ENCODE measurements at places on chromosomes 13 and 19.

- DNase-seq = peak; percentile 74
Measured at GRCh38 chr19:12985049-12985776, 10.1 kb upstream of the NFIX start.

- no peak for DNase-seq
Measured at GRCh38 chr13:83992566-83993358, 110.5 kb upstream of the SLITRK1 start.

DNA sequence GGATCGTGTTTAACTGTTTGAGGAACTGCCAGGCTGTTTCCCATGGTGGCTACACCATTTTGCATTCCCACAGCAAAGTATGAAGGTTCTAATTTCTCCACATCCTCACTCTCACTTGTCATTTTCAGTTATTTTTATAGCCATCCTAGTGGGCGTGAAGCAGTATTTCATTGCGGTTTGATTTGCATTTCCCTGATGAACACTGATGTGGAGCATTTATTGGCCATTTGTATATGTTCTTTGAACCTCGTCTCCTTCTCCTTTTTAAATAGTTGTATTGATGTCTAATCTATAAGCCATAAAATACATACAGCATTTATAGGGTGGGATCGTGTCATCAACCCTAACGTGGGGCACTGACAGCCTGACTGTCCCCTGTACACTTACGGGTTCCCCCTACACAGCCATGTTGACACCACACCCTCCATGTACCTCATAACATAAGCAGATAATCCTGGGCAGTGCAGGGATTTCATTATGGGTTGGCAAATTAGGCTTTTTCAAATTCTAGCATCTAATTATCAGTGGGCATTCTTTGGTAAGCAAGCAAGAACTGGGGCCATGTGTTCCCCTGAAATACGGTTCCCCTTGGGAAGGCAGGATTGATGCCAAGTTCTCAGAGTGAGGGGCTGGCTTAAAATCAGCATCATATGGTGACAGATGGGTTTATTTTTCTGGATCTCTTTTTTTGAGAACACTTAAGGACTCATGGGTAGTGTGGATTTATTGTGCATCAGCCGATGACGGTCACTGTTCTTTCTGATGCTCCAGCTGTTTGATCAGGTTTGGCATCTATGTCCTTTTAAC is 11.6 kb upstream of the ZBTB45 start:
- DNase-seq = no peak

DNA sequence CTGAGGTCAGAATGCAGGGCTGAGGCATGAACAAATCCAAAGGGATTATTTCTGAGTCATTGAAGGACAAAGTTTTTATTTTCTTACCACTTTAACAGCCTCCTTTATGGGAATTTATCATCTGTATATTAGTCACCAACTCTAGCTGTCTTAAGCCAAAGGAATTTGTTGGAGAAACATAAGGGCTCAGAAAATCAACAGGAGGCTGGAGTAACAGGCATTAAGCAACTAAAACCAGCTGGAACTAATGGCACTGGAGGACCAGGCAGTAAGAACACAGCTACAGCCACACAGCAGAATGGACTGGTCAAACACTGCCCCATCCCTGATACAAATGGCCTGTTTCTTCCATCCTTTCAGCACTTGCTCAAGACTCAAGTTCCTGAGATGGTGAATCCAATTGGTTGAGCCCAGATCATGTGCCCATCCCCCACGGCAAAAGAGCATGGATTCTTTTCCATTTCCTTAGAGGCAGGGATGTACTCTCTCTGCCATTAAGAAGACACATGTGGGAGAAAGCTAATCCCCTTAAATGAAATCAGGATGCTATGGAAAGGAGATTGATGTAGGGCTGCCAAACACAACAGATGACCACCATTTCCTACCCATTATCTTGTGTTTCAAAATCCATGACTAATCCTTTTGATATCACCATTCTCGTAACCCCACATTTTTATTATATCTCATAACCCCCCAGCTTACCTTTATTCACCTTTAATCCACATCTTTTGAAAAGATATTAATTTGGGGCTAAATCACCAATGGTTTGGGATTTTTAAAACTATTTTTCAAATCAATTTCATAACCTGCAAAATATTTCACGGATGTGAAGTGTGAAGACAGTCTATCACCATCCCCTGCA is 157.0 kb upstream of the FNDC3A start:
- peak; percentile 96 for DNase-seq

- no peak for DNase-seq
Measured at GRCh38 chr19:56721714-56722113, 50.2 kb upstream of the ZNF835 start.

DNA sequence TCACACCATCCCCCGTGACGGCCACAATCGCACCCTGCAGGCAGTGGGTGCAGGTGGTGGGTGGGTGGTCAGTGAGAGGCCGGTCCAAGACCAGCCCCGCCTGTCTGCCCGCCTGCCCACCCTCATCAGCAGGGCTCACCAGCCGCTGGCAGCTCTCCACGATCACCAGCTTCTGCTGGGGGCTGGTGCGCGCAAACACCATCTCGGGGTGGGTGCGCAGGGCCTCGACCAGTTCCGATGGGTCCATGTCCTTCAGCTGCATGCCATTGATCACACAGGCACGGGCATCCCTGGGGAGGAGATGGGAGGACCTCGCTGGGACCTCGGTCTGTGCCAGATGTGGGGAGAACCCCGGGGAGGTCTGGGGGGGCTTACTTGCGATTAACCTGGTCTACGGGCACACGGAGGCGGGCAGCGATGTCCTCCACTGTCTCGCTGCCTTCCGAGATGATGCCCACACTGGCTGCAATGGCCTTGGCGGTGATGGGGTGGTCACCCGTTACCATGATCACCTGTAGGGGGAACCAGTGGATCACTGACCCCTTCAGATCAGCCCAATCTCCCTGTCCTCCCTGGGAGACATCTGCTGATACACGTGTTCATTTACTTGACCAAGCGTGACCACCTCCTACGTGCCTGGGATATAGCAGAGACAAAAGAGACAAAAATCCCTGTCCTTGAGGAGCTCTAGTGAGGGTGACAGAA is 8.0 kb downstream of the ATP4A start:
- no peak for DNase-seq

DNA sequence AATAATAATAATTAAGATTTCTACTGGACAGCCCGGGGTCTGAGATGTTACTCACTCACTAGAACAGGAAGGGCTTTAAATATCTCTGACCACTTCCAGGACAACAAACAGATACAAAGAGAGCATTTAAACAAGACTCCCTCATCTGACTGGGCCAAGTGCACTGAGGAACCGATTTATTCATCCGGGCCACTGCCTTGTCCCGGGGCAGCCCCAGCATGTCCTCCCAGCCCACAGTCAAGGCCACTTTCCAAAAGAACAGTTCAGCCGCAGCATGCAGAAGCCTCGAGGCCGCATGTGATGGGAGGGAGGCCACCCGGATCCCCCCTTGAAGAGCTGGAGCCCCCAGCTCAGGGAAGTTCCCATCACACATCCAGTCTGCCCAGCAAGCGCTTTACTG is 30.5 kb downstream of the MLLT1 start:
- DNase-seq = peak; percentile 27

DNA sequence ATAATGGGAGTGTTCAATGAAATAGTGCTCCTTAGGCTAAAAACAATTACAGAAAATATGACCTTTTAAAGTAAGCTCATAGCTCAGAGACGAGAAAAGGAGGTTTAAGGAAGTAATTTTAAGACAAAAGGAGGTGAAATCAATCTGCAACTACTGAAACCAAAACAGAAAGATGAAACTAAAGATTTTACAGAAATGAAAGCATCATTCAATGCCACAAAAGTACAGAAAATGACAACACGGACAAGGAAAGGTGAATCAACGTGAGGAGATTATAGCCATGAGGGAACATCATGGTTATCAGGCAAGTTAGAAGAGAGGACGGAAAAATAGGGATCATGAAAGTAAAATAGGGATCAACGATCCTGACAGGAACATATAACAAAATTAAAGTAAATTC is 745.2 kb downstream of the PCDH17 start:
- DNase-seq = no peak

DNA sequence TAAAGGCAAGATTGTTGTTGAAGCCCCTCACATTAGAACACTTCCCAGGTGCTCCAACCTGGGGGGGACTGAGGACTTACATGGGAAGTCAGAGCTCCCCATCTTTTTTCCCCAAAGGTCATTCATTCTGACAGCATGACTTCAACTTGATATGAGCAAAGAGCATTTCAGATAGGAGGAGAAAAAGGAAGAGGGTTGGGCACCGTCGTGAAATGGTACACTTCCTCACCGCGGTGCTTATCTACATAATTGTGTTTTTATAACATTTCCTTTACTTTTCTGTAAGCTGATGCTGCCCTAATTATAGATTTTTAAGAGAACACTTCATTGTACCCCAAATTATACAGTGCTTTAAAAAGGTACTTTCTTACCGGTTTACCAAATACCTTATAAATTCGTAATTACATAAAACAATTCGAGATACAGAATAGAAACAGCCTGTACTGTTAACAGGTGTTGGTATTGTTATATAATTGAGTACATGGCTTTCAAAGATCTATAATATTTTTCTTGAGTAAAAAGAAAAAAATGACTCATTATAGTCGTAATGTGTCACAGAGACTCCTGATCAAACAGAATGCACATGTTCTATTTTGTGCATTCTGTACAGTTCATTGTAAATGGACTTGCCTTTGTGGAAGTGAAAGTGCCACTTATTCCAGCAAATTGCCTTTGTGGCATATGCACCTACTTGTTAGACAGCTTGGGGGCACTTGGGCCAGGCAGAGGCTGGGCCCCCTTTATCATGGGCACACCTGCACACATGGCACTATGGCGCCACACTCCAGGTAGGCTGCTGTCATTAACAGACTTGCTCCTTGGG is 81.8 kb downstream of the GGACT start:
- no peak for DNase-seq

- DNase-seq = no peak
Measured at GRCh38 chr13:28597641-28598040, 61.3 kb upstream of the POMP start.

DNA sequence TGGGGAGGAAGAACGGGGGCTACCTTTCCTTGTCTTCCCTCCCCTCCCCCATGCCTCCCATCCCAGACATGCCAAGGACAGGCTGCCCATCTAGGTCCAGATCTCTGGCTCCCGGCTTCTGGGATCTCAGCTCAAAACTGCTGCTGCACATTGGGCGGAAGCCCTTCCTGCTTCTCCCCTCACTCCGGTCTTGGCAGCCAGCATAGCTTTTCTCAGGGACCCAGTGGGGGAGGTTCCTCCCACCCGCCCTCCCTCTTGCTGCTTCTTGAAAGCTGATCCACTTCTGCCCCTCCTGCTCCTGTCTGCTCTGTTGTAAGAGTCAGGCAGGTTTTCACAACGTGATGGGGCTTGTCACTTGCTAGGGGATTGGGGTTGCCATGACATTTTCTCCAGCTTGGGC is 21.7 kb upstream of the RNF17 start:
- no peak for DNase-seq
